Endothelial cell of coronary artery (primary cell): ENCODE measurements at places on chromosomes 13 and 19. TPM values are rescaled to one million over a fixed set of nuclear protein-coding genes. Genes with fewer than 3 reads are reported as not detected.

The ICAM4 gene
- total RNA-seq: 0.18 and 0.38 TPM in 2 replicates

The CGB1 gene
- not detected in 2 replicates for total RNA-seq

The DCLK1 gene
- 0.99 and 3.5 TPM in 2 replicates for total RNA-seq

The ATP7B gene
- total RNA-seq: 5.6 and 10.1 TPM in 2 replicates

The TRPM4 gene
- 15.0 and 17.3 TPM in 2 replicates for total RNA-seq

The ZNF541 gene
- total RNA-seq: under 0.01 and 0.27 TPM in 2 replicates

The TRIM28 gene
- 476 and 517 TPM in 2 replicates for total RNA-seq

The ACER1 gene
- not detected in 2 replicates for total RNA-seq

The ZNF555 gene
- total RNA-seq: 4.4 and 5.4 TPM in 2 replicates

The LENG9 gene
- total RNA-seq: 4.0 and 9.8 TPM in 2 replicates

The IGLON5 gene
- under 0.01 TPM in 1 of 2 replicates, not detected in the other for total RNA-seq

The ZMYM5 gene
- total RNA-seq: 9.4 and 11.4 TPM in 2 replicates

The RASAL3 gene
- 2.8 and 4.7 TPM in 2 replicates for total RNA-seq

The NAPSA gene
- total RNA-seq: 0.09 TPM in 1 of 2 replicates, not detected in the other

The CFAP97D2 gene
- not detected in 2 replicates for total RNA-seq

The KLHL26 gene
- total RNA-seq: 2.6 and 6.9 TPM in 2 replicates

The MATK gene
- total RNA-seq: not detected in 2 replicates

The MYO1F gene
- total RNA-seq: 0.09 and 0.28 TPM in 2 replicates

The FPR3 gene
- total RNA-seq: under 0.01 and 2.4 TPM in 2 replicates

The CEACAM6 gene
- total RNA-seq: not detected in 2 replicates

The CEACAM1 gene
- 0.38 and 0.63 TPM in 2 replicates for total RNA-seq

The DAND5 gene
- total RNA-seq: 0.09 TPM in 1 of 2 replicates, not detected in the other

The PDX1 gene
- total RNA-seq: not detected in 2 replicates

The PCDH17 gene
- total RNA-seq: 2.6 and 7.1 TPM in 2 replicates

The ATP4B gene
- total RNA-seq: not detected in 2 replicates

The MBD3L3 gene
- not detected in 2 replicates for total RNA-seq

The MPND gene
- total RNA-seq: 7.7 and 9.6 TPM in 2 replicates
